ENCODE measurements at places on chromosomes 7 and 10.

- DNase-seq, result no peak
Observed at GRCh38 chr10:7199152-7199760, 211.6 kb downstream of the SFMBT2 start.

- no peak for DNase-seq
Observed at GRCh38 chr10:15545884-15546283, 173.8 kb downstream of the ITGA8 start.

GRCh38 chr10:100085596-100085995 lies 3.9 kb upstream of the CPN1 start:
- DNase-seq, result no peak

- no peak for DNase-seq
Observed at GRCh38 chr7:139825666-139826290, 3.3 kb upstream of the TBXAS1 start.

GRCh38 chr10:50501924-50502452 lies 121.8 kb downstream of the SGMS1 start:
- no peak for DNase-seq

DNA sequence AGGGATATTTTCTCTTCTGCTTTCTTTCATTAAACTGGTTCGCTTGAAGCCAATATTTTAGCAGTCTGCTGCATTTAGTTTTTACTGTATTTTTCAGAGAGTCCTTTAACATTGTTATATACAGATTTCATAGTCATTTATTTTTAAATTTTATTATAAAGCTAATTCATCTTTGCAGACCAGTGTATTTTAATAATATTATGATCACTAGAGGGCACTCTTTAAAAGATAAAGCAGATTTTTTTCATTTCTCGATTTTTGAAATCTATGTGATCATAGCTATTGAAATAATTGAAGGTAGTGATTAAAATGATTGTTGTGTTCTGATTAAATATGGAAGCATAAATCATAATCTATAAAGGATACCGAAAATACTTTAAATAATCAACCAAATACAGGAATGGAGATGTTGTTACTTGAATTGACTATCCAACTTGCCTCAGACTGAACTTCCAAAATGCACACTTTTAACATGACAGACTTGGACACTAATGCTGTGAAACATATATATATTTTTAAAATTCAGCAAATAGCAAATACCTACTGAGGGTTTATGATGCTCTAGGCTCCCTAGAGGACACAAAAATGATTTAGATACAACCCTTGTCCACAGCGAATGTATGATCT lies 35.2 kb downstream of the ST7 start:
- DNase-seq, result no peak

GRCh38 chr7:28433699-28434219 lies 21.4 kb downstream of the CREB5 start:
- peak; percentile 47 for DNase-seq

- DNase-seq, result peak; percentile 51
Observed at GRCh38 chr7:35424869-35425495, 171.1 kb upstream of the TBX20 start.

- DNase-seq, result no peak
Observed at GRCh38 chr10:45561952-45562351, 110.6 kb downstream of the ZFAND4 start.

GRCh38 chr7:137539111-137539715 lies 195.7 kb upstream of the PTN start:
- DNase-seq, result no peak

DNA sequence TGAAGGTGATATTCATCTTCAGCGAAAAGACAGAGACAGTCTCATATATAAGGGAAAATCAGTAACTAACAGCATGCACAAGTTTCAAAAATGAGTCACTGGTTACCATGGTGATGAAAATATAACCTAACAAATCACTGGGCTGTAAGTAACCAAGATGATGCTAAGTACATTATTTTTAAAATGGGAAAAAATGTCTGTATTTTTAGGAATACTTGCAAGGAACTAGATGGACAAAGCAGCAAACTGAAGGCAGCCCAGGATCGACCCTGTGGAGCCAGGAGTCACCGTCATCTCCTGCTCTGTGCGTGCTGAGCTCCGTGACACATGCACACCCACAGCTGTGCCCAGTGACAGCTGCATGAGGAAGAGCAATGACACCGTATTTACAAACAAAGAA lies 137.3 kb downstream of the ELMO1 start:
- no peak for DNase-seq

GRCh38 chr7:79281426-79281825 lies 172.0 kb downstream of the MAGI2 start:
- no peak for DNase-seq

- no peak for DNase-seq
Observed at GRCh38 chr7:88391247-88391646, 84.6 kb upstream of the STEAP4 start.

GRCh38 chr10:6748029-6748428 lies 168.0 kb upstream of the PRKCQ start:
- no peak for DNase-seq

DNA sequence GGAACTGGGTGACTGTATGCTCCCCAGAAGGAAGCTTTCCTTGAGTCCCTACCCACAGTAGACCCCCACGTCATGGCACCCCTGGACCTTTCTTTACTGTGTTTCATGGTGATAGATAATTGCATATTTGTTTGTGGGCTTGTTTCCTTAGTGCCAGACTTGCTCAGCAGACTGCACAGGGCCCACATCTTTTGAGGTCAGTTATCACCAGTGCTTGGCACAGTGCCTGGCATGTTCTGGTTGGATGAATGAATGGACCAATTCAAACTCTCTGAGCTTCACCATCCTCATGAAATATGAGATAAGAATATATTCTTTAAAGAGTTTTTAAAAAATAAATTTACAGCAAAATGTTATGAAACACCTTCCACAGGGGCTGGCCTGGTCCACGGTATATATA lies 78.4 kb upstream of the EMX2 start:
- no peak for DNase-seq

DNA sequence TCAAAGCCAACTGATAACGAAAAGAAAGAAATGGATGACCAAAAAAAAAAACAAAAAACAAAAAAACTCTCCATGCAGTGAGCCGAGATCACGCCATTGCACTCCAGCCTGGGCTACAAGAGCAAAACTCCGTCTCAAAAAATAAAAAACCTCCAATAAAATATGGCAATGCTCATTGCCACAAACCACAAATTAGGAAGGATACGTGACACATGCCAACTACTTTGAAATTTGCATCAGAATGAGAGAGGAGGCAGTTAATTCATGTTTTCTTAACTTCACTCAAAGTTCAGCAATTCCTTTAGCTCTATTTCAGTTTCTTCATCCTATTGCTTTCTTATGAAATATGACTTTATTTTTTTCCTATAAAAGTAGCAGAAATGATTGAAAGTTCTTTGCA lies 398.1 kb upstream of the C7orf33 start:
- no peak for DNase-seq

- DNase-seq, result no peak
Observed at GRCh38 chr7:17996442-17997223, 31.0 kb downstream of the PRPS1L1 start.

DNA sequence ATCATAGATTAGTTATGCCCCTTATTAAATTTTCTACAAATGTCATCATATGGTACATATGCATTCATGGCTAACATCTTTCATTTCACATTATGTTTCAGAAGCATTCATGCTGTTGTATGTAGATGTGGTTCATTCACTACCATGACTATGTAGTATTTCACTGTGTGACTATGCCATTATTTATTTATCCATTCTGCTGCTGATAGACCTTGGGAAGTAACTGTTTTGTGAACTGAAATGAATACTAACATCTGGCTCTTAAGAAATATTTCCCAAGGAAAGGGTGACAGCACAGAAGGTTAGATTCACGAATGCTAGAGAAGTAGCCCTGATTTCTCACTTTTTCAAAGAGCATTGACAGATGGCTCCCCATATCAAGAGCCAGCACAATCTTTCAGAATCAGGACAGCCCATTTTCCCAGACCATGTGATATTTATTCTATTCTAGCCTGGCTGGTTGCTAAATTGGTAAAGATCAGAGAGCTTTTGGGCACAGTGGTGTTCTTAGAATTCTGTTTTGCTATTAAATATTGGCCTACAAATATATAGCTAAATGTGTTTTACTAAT lies 157.4 kb downstream of the DYNC1I1 start:
- DNase-seq, result no peak

DNA sequence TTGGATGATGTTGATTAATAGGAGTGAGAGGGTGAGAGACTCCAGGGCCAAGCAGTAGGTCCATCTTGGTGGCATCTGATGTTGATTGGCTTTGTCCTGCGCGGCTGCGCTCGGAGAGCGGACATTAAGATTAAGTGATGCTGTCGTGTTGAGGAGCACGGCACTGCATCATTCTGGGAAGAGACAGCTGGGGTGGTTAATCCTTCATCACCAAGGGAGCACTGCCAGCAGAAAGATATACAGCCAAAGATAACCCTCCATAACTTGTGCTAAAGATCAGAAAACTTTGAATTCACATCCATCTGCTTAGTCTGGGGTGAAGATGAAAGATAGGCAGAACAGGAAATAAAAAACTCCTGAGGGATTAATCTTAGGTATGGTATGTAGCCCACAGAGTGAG lies 208.3 kb downstream of the LRMDA start:
- peak; percentile 41 for DNase-seq

- no peak for DNase-seq
Observed at GRCh38 chr10:24449321-24449740, 240.4 kb downstream of the KIAA1217 start.

GRCh38 chr7:25859412-25860274 lies 292.4 kb upstream of the NFE2L3 start:
- no peak for DNase-seq

DNA sequence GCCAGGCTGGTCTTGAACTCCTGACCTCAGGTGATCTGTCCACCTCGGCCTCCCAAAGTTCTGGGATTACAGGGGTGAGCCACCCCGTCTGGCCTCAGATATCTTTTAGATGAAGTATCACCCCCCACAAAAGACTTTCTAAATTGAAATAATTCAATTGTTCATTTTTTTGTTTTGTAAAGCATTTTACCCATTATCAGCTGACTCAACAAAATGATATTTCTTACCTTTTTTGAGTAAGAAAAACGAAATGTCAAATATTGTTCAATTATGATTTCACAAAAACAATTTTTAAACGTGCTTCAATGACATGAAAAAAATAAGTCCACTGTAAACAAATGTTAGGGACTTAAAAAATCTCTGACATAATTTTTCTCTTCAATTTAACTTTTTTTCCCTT lies 822 bp upstream of the PRPF18 start:
- no peak for DNase-seq

DNA sequence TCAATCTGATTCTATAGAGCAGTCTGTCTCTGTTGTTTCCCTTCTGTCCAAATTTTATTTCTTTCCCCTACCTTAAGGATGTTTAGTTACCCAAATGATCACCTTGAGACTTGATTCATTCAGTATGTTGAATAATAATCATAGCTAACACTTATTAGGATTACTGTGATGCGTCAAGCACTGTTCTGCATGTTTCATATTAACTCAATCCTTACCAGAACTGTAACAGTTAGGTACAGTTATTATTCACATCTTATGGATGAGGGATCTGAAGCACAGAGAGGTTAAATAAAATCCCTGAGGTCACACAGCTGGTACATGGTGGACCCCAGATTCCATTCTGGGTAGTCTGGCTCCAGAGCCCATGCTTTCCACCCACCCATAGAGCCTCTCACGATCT lies 97.9 kb upstream of the SAMD8 start:
- DNase-seq, result no peak

- no peak for DNase-seq
Observed at GRCh38 chr10:79270466-79271246, 76.6 kb upstream of the PPIF start.

GRCh38 chr7:100163006-100163531 lies 4.5 kb upstream of the TRAPPC14 start:
- no peak for DNase-seq

DNA sequence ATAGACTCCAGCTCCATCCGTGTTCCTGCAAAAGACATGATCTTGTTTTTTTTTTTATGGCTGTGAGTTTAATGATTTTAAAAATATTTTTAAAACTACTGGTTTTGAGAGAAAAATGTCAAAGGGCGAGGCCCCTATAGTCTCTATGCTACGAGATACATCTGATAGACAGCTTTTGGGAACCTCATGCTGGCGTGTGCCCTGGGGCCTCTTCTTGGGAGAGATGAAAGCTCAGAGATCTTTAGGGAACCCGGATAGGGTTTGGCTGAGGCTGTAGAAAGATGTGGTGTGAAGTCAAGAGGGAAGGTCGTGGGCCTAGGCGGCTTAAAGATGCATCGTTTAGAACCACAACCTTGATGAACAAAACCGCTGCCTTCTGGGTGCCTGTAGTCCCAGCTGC lies 70.2 kb downstream of the PDIA4 start:
- DNase-seq, result no peak

- DNase-seq, result no peak
Observed at GRCh38 chr7:4013793-4014192, 668.3 kb upstream of the FOXK1 start.

DNA sequence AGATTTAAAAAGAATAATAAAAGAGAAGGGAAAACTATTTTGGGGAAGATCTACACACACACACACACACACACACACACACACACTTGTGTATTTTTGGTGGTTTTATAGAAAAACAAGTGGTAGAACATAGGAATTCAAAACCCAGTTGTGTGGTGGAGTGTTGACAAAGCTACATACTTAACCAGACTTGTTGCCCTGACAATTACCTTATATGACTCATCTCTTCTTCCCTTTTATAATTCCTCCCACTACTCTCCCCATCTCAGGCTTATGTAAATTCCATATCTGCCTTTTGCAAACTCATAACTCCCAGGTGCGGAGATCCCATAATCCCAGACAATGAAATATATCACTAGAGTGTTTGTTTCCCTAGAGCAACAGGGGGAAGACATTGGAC lies 873.7 kb downstream of the NXPH1 start:
- DNase-seq, result no peak

DNA sequence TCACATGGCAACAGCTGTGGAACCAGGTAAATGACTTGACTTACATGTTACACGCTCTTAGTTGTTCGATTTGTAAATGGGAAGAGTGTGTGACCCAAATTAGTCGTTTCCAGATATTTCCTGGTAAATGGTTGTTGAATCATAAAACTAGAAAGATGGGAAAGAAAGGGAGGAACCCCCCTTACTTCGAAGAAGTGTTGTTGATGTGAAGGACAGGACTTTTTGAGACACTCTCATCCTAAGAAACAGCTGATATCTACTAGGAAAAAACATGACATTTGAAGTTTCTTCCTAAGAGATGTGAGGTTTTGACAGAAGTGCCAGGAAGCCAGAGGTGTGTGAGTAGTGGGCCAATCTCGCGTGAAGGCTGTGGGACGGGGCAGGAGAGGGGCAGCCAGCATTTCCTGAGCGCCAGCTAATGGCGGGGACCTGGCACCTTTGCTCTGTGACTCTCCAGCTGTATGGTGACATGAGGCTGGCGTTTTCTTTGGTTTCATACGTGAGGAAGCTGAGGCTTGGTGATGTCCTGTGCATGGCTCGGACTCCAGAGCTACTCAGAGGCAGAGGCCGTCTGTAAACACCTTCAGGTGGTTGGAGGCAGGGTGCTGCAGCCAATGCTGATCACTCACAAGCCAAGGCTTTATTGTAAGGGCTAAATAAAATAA lies 53.7 kb downstream of the IKZF1 start:
- DNase-seq, result no peak

DNA sequence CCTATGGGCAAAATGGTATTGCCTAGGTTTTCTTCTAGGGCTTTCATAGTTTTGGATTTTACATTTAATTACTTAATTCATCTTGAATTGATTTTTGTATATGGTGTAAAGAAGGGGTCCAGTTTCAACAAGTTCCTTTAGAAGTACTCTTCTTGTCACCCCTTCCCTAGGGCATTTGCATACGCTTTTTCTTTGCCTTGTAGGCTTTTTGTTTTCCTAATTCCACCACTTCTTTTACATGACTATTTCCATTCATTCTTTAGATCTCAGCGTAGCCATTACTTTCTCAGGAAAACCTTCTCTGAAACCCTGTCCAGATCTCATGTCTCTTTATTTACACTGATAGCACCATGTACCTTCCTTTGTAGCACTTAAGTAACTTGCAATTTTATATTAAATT lies 648.6 kb downstream of the XPNPEP1 start:
- no peak for DNase-seq
